IMR-90 (cell line): ENCODE measurements at places on chromosomes 12 and 14. TPM values are rescaled to one million over a fixed set of nuclear protein-coding genes. Genes with fewer than 3 reads are reported as not detected.

Gene MGST1
- 87.2 and 105 TPM in 2 replicates for total RNA-seq

Gene DUSP6
- 70.1 and 78.6 TPM in 2 replicates for total RNA-seq

Gene C1R
- 19.4 and 38.4 TPM in 2 replicates for total RNA-seq

Gene RIN3
- total RNA-seq, result 2.2 and 2.5 TPM in 2 replicates

Gene PLD4
- not detected in 2 replicates for total RNA-seq

Gene MARCHF9
- 1.1 TPM in 2 replicates for total RNA-seq

Gene NFE2
- total RNA-seq, result 0.18 and 0.28 TPM in 2 replicates

Gene CCDC175
- total RNA-seq, result not detected in 2 replicates

Gene SMIM41
- not detected in 2 replicates for total RNA-seq

Gene ADAMTS20
- total RNA-seq, result not detected in 2 replicates

Gene TMEM229B
- under 0.01 TPM in 1 of 2 replicates, not detected in the other for total RNA-seq

- H3K27me3 ChIP-seq, result no peaks in the 10 kb centered on the region
- no peak for DNase-seq
- no peaks in the 10 kb centered on the region for H3K36me3 ChIP-seq
- no peak overlapping the region for H3K27ac ChIP-seq
These were observed 1317.0 kb downstream of the TMEM121 start for GRCh38 chr14:106843386-106843785.

DNA sequence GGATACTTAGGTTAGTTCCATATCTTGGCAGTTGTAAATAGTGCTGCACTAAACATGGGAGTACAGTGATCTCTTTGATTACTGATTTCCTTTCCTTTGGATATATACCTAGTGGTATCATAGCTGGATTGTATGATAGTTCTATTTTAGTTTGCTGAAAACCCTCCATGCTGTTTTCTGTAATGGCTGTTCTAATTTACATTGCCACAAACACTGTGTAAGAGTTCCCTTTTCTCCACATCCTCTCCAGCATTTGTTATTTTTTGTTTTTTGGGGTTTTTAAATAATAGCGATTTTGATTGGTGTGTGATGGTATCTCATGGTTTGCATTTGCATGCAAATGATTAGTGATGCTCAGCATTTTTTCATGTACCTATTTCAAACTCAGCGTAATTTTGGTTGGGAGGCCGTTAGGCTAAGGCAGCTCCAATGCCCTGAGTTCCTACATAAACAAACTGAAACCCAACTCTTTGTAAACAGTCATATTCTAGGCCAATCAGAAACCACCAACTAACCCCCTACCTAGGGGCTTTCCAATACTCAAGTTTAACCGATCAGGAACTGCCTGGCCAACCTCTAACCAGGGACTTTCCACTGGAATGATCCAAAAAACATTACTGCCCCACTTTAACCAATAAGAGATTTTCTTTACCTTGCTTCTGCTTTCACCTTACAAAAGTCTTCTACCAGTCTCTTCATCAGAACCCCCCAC lies 171.6 kb downstream of the FBXL14 start:
- H3K4me3 ChIP-seq, result no peak overlapping the region
- H3K4me1 ChIP-seq, result peaks cover 3% of the 10 kb centered on the region; the same call in 1 of the 2 replicates
- no peaks in the 10 kb centered on the region; the same call in 1 of the 2 replicates for H3K36me3 ChIP-seq
- H3K27ac ChIP-seq, result no peak overlapping the region

GRCh38 chr12:27384261-27384590 lies 51.6 kb downstream of the BMAL2 start:
- peaks cover 1% of the 10 kb centered on the region; the same call in 1 of the 2 replicates for H3K4me1 ChIP-seq
- no peak overlapping the region for H3K4me3 ChIP-seq
- no peaks in the 10 kb centered on the region; the same call in 1 of the 2 replicates for H3K36me3 ChIP-seq
- H3K27ac ChIP-seq, result no peak overlapping the region
- DNase-seq, result no peak

DNA sequence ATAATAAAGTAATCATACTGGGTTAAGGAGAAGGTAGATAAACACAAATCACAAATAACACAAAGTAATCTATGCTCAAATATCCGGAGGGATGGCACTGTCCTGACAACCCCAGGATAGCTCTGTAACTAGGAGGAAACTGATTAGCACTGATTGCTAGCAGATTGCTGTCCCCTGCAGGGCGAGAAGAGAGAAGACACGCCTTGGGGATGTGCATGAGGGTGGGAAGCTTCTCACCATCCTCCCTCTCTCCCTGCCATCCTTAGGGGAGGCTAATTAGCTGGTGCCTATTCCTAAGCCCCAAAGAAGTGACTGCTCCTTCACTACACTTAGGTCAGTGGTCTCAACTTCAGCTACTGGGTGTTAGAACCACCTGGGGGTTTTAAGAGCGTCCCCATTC lies 27.0 kb upstream of the TMEM260 start:
- H3K27ac ChIP-seq, result no peak overlapping the region
- no peaks in the 10 kb centered on the region for H3K36me3 ChIP-seq
- H3K27me3 ChIP-seq, result peaks cover 34% of the 10 kb centered on the region
- H3K4me3 ChIP-seq, result no peak overlapping the region
- DNase-seq, result no peak

DNA sequence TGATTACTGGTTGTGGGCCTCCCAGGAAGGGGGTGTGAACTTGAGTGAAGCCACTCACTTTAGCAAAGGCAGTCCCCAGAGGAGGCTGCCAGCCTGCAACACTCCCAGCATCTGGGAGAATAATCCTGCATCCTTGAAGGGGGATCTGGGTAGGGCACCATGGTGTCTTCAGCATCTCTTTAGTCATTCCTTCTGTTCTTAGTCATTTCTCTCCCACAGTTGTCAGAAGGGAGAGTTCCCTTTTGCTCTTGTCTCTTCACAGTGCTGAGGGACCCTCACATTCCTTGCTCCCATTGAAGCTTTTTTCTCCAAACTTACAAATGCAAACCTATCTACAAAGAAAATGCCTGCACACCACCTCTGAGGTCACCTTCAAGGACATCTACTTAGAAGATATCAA lies 48.1 kb upstream of the CIT start:
- H3K4me3 ChIP-seq, result no peak overlapping the region
- no peaks in the 10 kb centered on the region for H3K36me3 ChIP-seq
- H3K4me1 ChIP-seq, result no peaks in the 10 kb centered on the region
- no peak for DNase-seq
- no peak overlapping the region for H3K27ac ChIP-seq

GRCh38 chr12:5723711-5724252 lies 221.3 kb downstream of the ANO2 start:
- peaks cover 33% of the 10 kb centered on the region for H3K27me3 ChIP-seq
- no peak overlapping the region for H3K27ac ChIP-seq
- no peaks in the 10 kb centered on the region for H3K4me1 ChIP-seq
- H3K4me3 ChIP-seq, result no peak overlapping the region

DNA sequence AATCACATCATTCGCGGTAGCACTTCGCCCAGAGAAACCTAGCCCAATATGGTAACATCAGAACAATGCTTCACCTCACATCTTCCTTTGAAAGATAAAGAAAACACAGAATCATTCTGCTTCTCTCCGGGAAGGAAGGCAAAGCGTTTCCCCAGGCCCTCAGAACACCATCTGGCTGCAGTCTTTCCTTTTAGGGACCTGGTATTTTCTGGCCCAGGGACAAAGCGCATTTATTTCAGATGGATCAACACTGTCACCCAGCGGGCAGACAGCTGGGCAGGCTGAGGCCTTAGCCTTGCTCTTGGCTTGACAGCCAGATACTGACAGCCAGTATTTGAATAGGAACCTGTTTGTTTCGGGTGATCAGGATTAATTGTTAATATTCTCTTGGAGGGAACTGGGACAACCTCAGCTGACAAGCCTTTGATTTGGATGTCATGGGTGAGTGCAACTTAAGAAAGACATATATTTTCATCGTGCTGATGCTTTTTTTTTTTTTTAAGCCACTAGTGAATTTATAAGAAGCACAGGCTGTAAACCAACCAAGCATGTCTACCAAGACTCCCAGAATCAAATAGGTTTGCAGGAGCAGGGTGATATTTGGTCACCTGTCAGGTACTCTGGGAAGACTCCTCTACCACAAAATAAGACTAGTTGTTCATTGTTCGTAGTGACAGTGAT lies 118.9 kb downstream of the VEZT start:
- H3K27ac ChIP-seq, result peak overlapping the region; percentile 60
- peak; percentile 85 for DNase-seq
- H3K27me3 ChIP-seq, result no peaks in the 10 kb centered on the region
- peaks cover 8% of the 10 kb centered on the region for H3K4me1 ChIP-seq
- H3K36me3 ChIP-seq, result no peaks in the 10 kb centered on the region
- H3K4me3 ChIP-seq, result peak overlapping the region; percentile 24; the same call in 1 of the 2 replicates

DNA sequence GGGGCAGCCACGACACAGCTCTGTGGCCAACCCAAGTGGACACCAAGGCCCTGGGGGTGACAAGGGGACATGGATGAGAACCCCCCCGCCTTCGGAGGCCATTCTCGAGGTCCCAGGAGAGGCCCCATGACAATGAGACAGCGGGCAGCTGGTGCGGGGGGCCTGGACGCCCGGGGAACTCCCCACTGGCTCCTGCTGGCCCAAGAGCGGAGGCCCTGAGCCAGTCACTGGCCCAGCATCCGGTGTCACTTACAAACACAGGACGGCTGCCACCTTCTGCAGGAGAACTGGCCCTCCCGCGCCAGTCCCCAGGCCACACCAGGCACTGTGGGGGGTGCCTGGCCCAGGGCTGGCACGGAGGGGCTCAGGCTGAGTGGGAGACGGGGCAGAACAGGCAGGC lies 51.4 kb downstream of the NCOR2 start:
- no peak overlapping the region for H3K4me3 ChIP-seq
- no peak overlapping the region for H3K27ac ChIP-seq
- no peak for DNase-seq
- H3K27me3 ChIP-seq, result no peaks in the 10 kb centered on the region

DNA sequence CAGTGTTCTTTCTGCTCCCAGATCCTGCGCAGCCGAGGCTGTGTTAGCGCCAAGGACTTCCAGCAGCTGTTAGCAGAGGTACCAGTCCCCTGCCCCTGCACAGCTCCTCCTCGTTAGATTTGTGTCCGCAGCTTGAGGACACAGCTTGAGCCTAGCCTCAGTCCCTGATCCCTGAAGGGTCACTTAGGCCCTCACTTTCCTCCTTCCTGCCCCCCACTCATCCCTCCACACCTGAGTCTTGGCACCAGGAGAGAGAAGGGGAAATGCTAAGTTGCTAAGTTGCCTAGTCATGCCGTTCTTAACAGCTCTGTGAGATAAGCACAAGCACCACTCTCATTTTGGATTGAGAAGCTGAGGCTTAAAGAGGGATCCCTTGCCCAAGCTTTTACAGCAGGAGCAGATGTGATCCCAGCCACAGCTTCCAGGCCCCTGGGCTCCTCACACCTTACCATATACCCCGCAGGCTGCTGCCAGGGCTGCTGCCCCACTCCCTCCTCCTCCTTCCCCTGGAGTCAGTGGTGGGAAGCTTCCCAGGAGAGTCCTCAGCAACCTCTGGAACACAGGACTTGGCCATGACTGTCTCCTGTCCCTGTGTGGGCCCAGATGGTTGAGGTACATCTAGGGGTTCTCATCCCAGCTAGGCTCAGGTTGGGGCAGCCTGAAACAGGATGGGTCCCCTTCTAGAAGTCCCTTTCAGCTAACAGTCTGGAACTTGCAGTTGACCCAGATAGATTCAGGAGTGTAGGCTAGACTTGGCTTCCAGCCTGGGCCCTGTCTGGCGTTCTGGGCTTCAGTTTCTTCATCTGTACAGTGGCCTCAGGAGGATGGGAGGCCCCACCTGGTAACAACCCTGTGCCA lies 975 bp downstream of the OGFOD2 start:
- H3K36me3 ChIP-seq, result peaks cover 4% of the 10 kb centered on the region; the same call in 1 of the 2 replicates
- H3K27ac ChIP-seq, result peak overlapping the region; percentile 95
- H3K4me1 ChIP-seq, result peaks cover 12% of the 10 kb centered on the region; the same call in 1 of the 2 replicates
- no peak for DNase-seq

DNA sequence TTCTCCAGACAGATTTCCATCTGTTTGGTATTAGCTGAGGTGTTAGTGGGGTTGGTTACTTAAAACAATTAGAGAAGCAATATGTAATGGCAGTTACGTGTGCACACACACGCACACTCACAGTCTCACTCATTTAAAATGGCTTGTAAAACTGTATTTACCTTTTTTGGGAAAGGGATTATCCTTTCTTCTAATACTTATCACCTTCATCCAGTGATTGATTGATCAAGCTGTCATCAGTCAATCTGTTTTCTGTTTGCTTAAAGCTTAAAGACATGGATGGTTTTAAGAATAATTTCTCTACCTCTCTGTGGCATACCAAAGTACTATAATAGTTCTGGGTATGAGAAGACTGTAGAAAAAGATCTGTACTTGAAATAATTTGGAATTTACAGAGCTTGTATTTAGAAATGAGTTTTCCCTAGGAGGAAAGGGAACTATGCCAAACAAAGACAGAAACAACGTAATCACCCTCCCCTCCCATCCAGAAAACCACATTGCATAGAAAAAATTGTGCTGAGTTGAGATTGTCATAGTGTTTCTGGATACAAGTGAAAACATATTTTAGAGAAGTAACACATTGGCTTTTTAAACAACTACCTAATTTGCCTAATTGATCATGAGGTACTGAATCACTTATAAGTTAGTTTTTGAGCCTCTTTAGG lies 455.8 kb downstream of the PCNX1 start:
- no peaks in the 10 kb centered on the region for H3K27me3 ChIP-seq
- peaks cover 19% of the 10 kb centered on the region for H3K4me1 ChIP-seq
- H3K27ac ChIP-seq, result peak overlapping the region; percentile 17; the same call in 1 of the 2 replicates
- no peak overlapping the region for H3K4me3 ChIP-seq
- peak; percentile 73 for DNase-seq

GRCh38 chr12:70671698-70672097 lies 34.5 kb upstream of the PTPRB start:
- no peaks in the 10 kb centered on the region for H3K36me3 ChIP-seq
- H3K4me3 ChIP-seq, result no peak overlapping the region
- H3K4me1 ChIP-seq, result no peaks in the 10 kb centered on the region
- H3K27me3 ChIP-seq, result no peaks in the 10 kb centered on the region
- DNase-seq, result no peak
- H3K27ac ChIP-seq, result no peak overlapping the region

GRCh38 chr14:54420478-54421142 lies 20.6 kb downstream of the CNIH1 start:
- H3K27ac ChIP-seq, result peak overlapping the region; percentile 3; the same call in 1 of the 2 replicates
- no peak overlapping the region for H3K4me3 ChIP-seq
- no peaks in the 10 kb centered on the region for H3K27me3 ChIP-seq
- DNase-seq, result peak; percentile 58
- H3K36me3 ChIP-seq, result peaks cover 2% of the 10 kb centered on the region; the same call in 1 of the 2 replicates

DNA sequence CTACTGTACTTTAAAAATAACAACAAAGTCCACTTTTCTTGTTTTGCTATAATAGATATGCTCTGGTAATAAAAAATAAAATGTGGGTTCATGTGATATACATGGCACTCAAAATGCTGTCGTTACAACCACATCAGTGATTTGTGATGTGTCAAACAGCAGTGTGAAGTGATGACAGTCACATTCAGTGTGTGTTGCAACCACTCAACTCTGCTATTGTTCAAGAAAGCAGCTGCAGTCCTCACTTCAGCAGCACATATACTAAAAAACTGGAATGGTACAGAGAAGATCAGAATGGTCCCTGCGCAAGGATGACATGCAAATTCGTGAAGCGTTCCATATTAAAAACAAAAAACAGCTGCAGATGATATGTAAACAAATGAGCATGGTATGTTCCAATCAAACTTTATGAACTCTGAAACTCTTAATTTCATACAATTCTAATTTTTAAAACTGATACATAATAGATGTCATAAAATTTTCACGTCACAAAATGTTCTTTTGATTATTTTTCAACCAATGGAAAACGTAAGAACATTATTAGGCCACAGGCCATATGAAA lies 6.7 kb downstream of the TRMT5 start:
- no peak for DNase-seq
- H3K4me3 ChIP-seq, result no peak overlapping the region
- H3K27me3 ChIP-seq, result no peaks in the 10 kb centered on the region
- H3K27ac ChIP-seq, result no peak overlapping the region
- peaks cover 10% of the 10 kb centered on the region for H3K36me3 ChIP-seq

- no peak overlapping the region for H3K4me3 ChIP-seq
- no peaks in the 10 kb centered on the region for H3K36me3 ChIP-seq
- no peaks in the 10 kb centered on the region for H3K27me3 ChIP-seq
- DNase-seq, result no peak
- peaks cover 12% of the 10 kb centered on the region for H3K4me1 ChIP-seq
These were observed 12.4 kb upstream of the SIX1 start for GRCh38 chr14:60661721-60662120.
